ENCODE measurements at places on chromosomes 5 and 9.

DNA sequence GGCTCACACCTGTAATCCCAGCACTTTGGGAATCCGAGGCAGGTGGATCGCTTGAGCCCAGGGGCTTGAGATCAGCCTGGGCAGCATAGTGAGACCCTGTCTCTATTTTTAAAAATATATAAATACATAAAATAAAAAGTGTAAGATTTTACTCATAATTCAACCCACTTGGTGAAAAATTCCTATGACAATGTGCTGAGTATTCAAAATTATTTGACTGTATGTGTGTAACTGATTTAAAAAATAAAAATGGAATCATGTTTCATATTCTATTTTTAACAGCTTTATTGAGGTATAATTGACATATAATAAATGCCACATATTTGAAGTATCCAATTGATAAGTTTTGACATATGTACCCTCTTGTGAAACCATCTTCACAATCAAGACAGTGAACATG, 22.8 kb downstream of the GM2A start:
- DNase-seq: no peak

- no peak for DNase-seq
Measured at GRCh38 chr9:11338130-11338529, 725.3 kb upstream of the PTPRD start.

GRCh38 chr5:15995341-15996052, 184.1 kb downstream of the MARCHF11 start:
- DNase-seq: no peak

DNA sequence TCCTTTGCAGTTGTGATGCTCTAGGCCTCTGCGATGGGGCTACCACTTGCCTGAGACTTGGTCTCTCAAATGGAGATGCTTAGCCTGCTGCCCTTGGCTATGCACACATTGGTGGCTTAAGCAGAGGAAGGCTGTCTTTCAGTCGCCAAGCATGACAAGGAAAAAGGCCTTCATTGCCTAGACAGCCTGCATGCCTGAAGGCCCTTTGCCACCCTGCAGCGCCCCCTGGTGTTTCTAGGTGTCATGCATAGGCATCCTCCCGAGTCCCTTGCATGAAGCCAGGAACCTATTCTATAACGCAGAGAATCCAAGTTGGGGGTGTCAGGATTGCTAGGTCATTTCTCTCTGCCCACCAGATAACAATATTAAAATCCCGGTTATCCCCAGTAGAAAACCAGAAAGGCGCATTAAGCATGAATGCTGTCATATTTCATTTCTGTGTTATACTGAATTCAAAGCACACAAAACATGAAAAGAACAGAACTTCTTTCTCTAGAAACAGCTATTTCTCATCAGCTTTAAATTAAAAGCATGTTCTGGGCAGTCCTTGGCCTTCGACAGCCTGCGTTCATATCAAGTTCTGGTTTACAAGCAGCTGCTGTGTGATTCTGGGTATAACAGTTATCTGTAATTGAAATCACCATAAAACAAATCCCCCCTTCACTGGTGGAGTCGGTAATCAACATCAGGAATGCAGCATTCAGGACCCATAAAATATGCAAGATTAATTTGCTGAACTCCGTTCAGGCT, 59.7 kb upstream of the TRPC7 start:
- no peak for DNase-seq

DNA sequence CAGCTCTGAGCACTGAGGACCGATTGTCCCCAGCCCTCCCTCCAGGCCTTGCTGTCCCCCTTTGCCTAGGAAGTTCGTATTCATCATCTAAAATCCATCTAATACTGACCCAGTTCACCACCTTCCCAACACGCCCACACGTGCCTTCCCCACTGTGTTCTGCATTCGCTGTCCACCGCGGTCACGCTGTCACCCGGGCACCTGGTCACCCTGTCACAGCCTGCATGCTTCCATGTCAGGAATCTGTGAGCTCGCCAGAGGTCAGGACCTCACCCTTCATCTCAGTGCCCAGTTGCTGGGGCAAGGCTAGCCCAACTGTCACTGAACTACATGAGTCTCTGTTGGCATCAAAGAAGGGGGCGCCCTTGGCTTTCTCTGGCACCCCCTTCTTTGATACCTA, 82.9 kb upstream of the RUFY1 start:
- DNase-seq: no peak

DNA sequence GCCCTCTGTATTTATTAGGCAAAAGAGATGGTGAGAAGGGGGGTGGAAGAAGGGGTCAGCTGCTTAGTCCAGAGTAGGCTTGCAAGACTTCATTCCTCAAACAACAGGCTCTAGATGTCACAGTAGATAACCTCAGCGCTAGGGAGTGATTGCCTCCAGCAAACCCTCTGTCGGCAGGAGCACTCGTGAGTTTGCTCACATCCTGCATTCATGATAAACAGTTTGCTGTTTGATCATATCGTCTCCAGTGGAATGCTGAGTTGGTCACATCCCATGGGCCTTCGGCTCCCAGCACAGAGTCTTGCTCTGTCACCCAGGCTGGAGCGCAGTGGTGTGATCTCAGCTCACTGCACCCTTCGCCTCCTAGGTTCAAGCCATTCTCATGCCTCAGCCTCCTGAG, 3.6 kb downstream of the TTC23L start:
- DNase-seq: no peak

DNA sequence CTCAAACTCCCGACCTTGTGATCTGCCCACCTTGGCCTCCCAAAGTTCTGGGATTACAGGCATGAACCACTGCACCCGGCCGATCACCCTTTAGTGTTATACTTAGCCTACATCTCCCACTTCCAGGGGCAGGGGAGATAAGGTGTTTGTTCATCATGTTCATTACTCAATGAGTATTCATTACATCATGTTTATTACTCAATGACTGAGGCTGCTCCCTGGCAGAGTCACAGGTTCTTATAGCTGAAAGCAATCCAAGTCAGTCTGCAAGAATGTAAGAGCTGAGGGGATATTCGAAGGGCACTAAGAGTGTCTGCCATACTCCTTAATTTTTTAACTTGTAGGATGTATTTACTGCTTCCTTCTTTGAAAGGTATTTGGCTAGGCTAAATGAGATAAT, 214.2 kb downstream of the SPATA31D1 start:
- no peak for DNase-seq

DNA sequence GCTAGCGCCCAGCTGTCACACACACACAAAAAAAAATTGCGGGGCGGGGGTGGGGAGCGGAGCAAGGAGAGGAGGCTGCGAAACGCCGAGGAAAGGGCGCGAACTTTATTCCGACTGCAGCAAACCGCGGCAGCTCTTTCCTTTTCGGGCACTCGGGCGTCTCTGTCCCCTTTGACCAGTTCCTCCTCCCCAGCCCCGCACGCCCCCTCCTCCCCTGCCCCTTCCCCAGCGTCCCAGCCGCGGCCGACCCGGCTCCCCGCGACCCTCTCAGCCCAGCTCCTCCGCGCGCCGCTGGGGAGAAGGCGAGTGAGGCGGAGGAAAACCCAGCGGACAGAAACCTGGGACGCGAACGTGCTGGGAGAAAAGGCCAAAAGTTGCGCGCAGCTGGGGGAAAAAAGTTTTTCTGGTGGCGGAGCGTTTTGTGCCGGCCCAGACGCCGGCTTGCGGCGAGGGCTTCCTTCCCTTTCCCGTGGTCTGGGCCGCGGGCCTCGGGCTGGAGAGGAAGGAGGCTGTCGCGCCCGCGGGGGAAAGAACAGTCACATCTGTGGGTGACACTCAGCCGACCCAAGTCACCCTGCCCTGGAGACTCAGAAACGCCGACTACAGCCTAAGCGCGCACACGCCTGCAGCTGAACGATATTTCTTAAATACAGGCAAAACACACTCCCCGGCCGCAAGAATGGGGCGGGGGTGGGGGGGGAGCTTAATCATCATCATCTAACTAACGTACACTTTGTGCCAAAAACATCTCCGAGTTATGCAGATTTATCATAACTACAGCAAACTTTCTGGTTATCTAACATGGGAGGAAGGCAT, 1.1 kb upstream of the BNC2 start:
- no peak for DNase-seq

DNA sequence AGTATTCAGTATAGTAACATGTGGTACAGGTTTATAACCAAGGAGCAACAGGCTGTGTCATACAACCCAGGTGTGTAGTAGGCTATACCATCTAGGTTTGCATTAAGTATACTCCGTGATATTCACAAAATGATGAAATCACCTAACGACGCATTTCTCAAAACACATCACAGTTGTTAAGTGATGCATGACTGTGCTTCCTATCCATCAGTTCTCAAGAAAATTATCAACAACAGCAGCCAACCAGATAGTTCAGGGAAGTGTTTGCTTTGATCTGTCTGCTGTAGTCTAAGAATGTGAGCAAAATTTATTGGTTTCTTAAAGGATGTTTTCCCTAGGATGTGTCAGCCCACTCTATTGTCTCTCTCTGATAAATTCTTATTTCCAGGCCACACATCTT, 7.4 kb downstream of the ZBTB26 start:
- DNase-seq: no peak

GRCh38 chr9:73132034-73132776, 19.5 kb upstream of the ANXA1 start:
- DNase-seq: peak; percentile 30

DNA sequence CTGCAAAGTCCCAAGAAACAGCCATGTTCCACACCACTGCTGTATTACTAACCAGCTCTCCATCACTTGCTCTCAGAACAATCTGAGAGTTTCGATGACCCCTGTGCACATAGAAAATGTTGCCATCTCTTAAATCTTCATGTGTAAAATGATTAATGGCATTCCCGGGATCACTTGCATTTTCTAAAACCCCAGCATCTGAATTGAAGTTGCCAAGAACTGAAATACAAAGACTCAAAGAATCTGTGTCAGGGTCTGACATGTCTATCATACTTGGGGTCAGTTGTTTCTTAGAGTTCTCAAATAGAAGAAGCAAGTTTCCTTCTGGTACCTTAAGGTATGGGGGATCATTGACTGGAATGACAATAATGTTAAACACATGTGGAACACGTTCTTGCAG, 115.1 kb downstream of the ESM1 start:
- no peak for DNase-seq

DNA sequence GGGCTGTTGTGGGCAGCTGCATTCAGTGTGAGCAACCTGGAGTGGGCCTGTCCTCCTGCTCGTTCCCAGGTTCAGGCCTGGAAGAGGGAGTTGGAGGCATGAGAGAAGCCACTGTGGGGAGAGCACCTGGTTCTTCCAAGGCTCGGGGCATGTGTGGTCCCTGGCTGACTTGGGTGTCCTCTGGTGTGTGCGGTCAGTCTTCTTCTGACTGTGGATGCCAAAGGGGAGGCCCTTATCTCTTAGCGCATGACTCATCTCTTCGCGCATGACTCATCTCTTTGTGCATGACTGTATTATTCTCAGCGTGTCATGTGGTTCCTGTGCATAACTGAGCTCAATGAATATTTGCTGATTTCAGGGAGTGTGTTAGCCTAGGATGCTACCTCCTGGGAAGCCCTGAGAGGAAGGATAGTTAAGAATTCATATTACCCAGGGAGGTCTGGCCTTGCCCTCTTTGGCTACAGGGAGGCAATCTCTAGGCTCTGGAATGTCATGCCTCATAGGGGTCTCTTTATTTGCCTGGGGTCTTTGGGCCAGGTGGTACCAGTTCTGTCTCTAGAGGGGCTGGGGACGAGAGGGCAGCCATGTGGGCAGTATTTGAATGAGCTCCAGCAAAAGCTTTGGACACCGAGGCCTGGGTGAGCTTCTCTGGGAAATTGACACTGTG, 188.7 kb downstream of the HSPA4 start:
- DNase-seq: no peak

DNA sequence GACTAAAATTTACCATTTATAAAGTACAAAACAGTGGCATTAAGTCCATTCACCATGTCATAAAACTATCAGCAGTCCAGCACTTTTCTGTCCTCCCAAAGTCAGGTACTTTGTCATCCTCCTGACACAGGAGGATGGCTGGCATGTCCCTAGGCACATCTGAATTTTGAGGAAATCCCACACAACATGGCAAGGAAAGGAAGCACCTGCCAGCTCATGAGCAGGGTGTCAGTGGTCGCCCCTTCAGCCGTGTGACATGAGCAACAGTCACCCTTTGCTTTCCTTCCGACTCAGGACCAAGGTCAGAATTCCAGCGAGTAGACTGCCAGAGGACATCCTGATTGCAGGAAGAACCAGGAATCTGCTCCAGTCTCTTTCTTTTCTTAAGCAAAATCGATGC, 77.1 kb downstream of the PPARGC1B start:
- DNase-seq: no peak

GRCh38 chr9:107351382-107352045, 68.4 kb downstream of the RAD23B start:
- no peak for DNase-seq

GRCh38 chr5:176491101-176491502, 42.9 kb downstream of the FAF2 start:
- no peak for DNase-seq

DNA sequence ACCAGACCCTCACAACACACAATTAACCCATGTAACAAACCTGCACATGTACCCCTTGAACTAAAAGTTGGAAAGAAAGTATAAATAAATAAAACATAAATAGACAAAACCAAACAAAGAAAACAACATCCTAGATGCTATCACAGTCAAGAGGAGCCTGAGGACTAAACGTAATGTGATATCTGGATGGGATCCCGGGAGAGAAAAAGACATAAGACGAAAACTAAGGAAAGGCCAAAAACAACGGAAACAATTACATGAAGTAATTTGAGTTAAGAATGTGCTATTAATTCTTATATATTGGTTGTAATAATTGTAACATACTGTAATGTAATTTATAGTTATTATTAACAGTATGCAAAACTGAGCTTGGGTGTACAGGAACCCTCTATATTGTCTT, 793.9 kb downstream of the SEMA5A start:
- no peak for DNase-seq

DNA sequence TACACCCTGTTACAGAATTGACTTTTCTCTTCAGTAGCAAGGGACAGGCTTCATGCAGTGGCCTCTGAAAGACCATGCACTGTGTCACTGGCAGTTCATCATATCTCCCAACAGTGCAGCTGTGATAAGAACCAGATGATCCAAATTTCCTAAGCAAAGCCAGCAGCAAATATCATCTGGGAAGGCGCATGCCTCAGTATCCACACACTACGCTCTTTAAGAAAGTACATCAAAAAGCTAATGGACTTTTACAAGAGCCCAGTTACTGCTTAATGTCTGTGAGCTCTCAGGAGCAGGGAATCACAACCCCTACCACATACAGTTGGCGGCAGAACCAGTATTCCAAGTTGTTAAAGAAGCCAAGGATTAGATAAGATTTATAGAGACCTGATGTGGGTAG, 25.1 kb downstream of the ADAMTSL1 start:
- DNase-seq: no peak

- no peak for DNase-seq
Measured at GRCh38 chr5:38162625-38163024, 95.7 kb upstream of the EGFLAM start.

DNA sequence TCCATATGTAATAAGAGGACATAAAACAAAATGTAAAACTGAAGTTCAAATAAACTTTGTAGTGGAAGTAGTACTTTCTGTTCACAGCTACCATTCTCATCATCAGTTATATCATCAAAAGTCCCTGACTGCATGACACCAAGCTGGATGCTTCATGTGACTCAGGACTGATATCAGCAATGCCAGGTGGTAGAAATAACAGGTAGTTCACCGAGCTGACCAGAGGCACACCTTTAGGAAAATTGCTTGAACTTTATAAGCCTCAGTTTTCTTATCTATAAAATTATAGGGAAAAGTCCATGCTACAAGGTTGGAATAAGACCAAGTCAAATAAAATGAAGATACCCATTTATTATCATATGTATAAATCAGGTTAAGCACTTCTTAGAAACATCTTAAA, 124.9 kb upstream of the PTGER4 start:
- no peak for DNase-seq

Measured in stimulated activated CD4-positive, alpha-beta T cell treated with anti-CD3 and anti-CD28 coated beads, Interleukin-15, amount 100 ng/mL, for 1 hour (primary cell).